ENCODE measurements at places on chromosomes 2 and 18.
A peak's percentile ranks its signal among the peaks of the same experiment; 100 is the strongest.

DNA sequence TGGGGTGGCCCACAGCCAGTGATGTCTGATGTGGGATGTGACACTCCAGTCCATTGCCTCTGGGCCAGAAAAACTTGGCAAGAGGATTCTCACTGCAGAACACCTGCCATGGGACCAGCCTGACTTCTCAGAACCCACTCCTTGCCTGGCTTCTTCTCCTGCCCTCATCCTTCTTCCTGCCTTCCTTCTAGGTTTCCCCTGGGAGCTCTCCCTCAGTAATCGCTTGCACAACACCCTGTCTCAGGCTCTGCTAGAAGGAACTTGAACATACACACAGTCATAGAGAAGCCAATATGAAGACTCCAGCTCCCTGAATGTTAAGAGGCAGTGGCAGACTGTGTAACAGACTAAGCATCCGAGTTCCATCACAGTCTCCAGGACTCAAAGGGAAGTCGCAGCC lies 4.3 kb upstream of the COL6A3 start:
- DNase-seq = no peak

- DNase-seq = no peak
Measured at GRCh38 chr2:233112776-233113452, 52.8 kb downstream of the INPP5D start.

- no peak for DNase-seq
Measured at GRCh38 chr2:221129657-221130056, 442.4 kb downstream of the EPHA4 start.

- peak; percentile 60 for DNase-seq
Measured at GRCh38 chr2:150570712-150571111, 83.2 kb upstream of the RND3 start.

- no peak for DNase-seq
Measured at GRCh38 chr18:35106013-35106844, 65.0 kb downstream of the MAPRE2 start.

DNA sequence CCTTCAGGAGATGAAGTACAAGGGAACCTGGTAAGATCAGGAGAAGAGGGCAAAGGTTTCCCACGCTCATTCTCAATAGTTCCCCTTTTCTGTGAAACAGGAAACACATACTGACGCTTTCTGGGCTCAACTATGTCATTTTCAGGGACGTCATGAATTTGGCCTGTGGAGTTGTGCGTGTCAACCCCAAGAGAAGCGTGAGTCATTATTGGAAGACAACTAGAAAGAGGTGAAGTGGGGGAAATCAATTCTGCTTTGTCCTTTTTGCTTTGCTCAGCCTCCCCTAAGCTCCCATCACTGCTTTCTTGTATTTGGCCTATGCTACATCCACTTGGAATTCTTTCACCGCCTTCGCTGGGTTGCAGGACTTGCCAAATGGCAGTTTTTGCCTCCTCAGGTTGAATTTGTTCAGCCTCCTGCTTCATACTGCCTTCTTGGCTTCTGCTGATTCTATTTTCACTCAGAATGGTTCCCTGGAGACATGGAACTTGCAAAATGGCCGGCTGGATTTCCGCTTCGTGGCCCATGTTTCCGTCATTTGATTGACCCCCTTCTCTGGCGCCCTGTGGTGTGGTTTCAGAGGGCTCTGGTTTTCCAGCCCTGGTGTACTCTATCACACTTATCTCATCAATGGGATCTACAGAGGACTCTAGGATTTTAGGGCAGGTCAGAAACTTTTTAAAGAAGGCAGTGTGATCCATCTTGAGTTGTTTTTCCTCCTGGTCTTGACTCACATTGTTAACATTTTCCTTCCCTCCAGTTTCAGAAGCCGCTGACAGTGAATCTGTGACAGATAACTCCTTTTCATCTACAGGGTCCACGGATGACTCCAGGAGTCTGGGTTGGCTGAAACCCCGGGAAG lies 93.3 kb downstream of the ALPK2 start:
- no peak for DNase-seq

GRCh38 chr18:70234667-70235459 lies 29.4 kb upstream of the RTTN start:
- DNase-seq = peak; percentile 51

- DNase-seq = no peak
Measured at GRCh38 chr18:42229211-42230210, 274.5 kb downstream of the PIK3C3 start.

- DNase-seq = no peak
Measured at GRCh38 chr18:76058146-76058545, 436.9 kb downstream of the ZNF516 start.

DNA sequence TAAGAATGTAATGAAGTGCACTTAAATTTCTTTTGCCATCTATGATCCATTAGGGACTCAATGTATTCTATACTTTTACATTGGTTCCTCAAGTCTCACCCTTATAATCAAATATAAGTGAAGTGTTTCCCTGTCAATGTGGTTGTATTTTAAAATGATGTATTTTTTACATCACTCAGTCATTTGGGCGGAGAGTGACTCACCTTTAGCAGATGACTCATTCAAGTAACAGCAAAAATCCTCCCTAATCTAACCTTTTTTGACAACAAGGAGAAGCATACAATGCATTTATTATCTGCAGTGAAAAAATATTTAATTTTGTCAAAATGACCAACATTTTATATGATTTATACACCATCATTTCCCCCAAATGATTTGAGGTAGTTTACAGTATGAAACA lies 94.4 kb downstream of the FANCL start:
- DNase-seq = no peak

- peak; percentile 35 for DNase-seq
Measured at GRCh38 chr2:118774458-118775133, 72.9 kb downstream of the EN1 start.

DNA sequence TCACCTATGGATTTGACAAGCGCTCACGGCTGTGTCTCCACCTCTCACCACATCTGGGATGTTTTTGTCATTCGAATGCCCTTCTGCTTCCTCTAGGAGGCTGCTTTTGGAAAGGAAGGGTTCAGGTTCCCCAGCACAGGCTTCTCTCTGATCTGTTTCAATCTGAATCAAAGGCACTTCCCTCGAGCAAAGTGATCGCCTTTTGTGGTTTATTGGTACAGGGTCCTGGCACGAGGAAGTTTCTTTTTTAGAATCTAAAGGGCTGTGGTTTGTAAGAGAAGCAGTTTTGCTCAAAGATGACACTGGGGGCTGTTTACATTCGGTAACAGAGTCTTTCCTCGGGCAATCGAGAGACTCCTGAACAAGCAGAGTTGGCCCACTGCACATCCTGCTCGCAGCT lies 145.0 kb downstream of the DAW1 start:
- DNase-seq = no peak

- no peak for DNase-seq
Measured at GRCh38 chr2:168336786-168337388, 89.5 kb upstream of the STK39 start.

GRCh38 chr2:229330952-229331351 lies 59.9 kb upstream of the PID1 start:
- no peak for DNase-seq

DNA sequence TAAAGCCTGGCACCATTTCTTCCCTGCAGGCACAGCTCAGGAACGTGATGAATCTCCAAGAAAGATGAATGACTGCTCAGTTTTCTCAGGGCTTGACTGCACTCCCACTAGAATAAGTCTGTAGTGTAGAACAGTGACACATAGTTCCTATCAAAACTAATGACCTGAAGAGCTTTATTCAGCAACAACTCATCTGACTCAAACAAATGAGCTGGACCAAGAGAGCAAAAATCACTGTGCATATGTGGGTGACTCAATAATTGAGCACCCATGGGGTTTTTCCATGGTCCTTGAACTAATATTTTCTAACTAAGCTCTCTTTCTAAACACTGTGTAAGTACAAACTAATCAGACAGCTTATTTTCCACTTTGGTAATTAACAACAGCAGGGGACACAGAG lies 61.1 kb upstream of the XDH start:
- DNase-seq = peak; percentile 36

DNA sequence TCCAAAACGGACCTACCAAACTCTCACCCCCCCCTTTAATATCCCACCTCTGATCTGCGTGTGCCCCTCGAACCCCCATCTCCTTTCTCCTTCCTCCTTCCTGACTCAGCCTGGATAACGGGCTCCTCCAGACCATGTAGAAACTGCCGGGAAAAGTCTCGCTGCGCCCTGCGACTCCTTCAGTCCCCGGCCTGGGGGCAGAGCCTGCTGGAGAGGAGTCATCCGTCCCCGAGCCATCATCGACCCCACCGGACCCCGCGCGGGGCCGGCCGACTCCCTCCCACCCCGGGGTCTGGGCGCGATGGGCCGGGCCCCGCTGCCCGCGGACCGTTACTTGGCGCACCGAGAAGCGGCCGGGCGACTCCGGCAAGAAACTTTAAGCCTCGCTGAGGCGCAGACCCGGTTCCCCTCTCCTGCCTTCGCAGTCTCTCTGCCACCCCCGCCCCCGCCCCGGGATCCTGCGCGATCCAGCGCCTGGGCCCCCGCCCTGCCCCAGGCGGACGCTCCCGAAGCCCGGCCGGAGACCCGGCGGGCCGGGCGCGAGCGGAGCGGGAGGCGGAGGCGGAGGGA lies 3.4 kb downstream of the ZEB2 start:
- DNase-seq = no peak

DNA sequence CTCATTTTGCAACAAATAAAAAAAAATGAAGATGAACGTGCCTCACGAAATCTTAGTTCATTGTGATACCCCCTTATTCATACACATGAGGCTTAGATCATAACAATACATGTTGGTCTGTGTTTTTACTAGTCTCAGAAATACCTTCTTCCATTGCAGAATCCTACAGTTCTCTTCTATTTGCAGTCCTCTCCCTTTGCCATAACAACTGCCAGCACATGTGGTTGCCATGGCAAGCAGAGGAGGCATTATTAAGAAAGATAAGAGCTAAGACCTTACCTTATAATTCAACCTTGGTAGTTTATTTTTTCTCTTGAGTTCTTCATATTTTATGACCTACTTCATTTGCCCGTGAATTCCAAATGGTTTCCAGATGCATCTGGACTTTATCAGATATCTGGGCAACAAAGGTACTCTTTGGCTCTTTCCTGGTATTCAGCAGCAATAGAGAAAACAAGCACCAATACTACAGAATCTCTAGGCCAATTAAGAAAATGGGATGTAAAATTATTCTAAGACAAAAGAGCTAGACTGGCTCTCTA lies 524.0 kb downstream of the CMPK2 start:
- DNase-seq = no peak

- no peak for DNase-seq
Measured at GRCh38 chr2:218813771-218814460, 17.7 kb downstream of the PRKAG3 start.

DNA sequence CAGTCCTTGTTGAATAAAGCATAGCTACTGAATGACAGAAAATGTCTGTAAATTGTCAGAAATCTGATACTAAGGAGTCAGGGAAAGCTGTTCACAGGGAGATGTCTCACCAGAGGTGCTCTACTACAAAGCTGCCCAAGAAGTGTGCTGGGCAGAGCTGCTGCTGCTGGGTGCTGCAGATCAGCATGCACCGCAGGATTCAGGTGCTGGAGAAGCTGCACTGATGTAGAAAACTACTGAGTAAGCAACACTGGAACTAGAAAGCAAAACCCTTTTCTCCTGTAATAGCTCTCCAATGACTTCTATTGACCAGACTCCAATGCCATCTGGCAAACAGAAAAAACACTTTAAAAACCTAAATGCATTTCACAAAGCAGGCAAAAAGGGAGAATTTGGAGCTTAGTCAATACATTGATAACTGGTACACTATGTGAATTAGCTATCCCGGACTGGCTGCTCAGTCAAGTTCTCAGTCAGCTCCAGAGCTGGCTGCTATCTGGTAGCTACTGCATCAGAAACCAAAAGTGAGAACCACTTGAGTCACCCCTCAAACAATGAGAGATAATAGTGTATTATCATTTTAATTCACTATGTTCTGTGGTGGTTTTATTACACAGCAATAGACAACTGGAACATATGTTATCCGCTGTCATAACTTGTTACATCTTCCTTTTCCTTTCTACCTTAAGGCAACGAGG lies 493.1 kb downstream of the CPS1 start:
- DNase-seq = no peak

- DNase-seq = no peak
Measured at GRCh38 chr2:128433911-128434550, 115.4 kb upstream of the HS6ST1 start.

DNA sequence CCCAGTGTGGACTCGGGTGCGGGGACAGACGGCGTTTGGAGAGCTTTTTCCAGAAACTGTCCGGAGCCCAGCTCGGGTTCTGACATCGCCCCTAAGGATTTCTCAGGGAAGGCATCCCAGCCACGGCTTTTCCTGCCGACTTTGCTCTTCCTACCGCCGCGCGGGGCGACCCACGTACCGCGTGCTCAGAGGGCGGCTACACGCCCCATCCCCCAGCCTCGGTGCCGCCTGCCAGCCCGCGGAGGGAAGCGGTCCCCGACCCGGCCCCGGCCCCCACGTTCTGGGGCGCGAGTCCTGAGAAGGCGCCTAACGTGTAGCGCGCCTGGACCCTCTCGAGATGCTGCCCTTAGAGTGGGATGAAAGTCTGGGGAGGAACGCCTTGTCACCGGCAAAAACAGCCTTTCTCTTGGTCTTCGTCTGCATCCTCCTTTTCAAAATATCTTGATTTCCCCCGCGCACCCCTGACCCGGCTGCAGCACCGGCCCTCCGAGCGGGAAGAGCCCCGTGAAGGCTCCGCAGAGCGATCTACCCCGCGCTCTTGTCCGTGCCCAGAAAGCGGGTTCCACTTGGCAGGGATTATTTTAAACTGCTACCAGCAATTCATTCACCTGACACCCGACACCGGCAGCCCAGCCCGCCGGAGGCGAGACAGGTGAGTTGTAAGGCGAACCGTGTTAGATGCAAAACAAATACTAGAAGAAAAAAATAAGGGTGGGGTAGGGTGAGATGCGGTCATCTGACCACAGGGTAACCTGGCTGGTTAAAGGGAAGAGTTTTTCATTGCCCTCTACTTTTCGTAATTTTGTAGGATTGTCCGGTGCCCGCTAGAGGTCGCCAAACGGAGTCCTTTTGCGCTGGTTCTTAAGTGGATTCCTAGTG lies 812 bp upstream of the KCNG3 start:
- DNase-seq = peak; percentile 68

GRCh38 chr2:130834931-130835765 lies 1.6 kb upstream of the ARHGEF4 start:
- no peak for DNase-seq

GRCh38 chr18:21496277-21496835 lies 104.1 kb downstream of the ESCO1 start:
- no peak for DNase-seq

- DNase-seq = no peak
Measured at GRCh38 chr18:72738136-72738535, 129.7 kb downstream of the NETO1 start.
